ENCODE measurements at places on chromosomes 13 and 19.

- DNase-seq: no peak
Observed at GRCh38 chr13:72586518-72586917, 140.9 kb downstream of the MZT1 start.

- no peak for DNase-seq
Observed at GRCh38 chr13:75558145-75558840, 8.7 kb downstream of the UCHL3 start.

DNA sequence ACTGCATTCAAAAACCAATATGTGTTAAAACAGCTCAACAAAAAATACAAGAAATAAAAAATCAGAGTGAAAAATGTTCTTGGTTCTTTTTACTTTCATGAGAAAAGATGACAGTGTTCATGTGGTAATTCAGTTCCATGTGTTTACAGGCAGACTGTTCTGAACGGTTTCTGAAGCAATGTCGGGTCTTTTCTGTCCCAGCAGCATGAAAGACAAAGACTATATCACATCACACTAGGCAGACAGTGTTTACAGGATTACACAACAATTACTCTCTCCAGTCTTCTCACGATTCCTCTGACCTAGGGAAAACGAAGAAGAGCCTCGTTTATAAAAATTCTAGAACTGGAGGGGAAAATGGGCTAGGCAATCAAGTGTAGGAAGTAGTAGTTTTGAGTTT is 83.4 kb downstream of the UBL3 start:
- no peak for DNase-seq

DNA sequence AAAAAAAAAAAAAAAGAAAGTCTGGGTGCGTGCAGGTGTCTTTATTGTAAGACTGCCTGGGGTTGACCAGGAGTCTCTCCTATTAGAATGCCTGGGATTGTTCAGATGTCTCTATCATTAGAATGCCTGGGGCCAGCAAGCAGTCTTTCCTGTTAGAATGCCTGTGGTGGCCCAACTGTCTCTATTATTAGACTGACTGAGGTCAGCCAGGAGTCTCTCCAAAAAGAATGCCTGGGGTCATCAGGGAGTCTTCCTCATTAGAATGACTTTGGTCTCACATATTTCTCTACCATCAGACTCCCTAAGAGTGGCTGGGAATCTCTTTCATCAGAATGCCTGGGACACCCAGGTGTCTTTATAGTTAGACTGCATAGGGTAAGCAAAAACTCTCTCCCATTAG is 1577.5 kb downstream of the UQCRFS1 start:
- no peak for DNase-seq

DNA sequence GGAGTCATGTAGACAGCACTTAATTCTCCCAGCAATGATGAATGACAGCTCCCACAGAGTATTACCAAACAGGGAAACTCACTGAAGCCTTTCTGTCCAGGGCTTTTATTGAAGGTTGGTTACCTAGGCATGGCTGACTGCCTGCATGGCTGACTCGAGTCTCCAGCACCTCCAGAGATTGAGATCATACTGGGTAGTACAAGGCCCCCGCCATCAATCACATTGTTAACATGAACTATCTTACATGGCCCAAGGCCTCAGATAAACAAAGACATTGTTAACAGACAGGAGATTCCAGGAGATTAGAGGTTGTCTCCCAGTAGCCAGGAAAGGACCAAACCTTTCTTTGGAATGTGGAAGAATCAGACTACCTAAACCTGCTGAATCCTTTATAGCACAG is 128.3 kb upstream of the LSM14A start:
- DNase-seq: no peak

DNA sequence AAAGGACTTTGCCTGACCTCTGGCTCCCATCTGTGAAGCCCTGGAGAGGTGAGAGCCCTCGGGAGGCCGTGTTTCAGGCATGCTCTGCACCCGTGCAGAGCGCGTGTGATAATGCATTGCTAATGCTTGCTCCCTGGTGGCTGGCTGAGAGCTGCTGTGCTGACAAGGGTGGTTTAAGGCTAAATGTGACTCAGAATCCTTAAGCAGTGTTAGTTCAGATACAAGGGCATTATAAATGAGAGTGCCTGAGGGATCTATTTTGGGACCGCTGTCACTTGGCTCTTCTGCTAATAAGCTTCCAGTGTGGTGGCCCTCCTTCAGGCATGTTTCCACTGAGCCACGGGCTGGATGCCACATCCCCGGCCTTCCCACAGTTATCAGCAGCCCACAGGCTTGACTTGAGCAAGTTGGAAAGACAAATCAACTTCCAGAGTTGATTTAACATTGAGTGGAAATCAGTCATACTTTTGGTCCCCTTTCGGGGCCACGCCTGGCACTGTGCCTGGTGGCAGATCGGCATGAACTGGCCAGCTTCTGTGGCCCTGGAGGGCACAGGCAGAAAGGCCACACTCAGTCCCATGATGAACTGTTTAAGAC is 17.0 kb downstream of the ALOX5AP start:
- no peak for DNase-seq
